ENCODE measurements at places on chromosomes 11 and 22.

GRCh38 chr11:10575346-10576034 is 7.0 kb upstream of the LYVE1 start:
- no peak for DNase-seq
- peaks cover 55% of the 10 kb centered on the region for H3K27me3 ChIP-seq
- no peaks in the 10 kb centered on the region for H3K36me3 ChIP-seq
- H3K27ac ChIP-seq = no peak overlapping the region
- H3K4me3 ChIP-seq = no peak overlapping the region

- no peak overlapping the region for H3K27ac ChIP-seq
- H3K36me3 ChIP-seq = no peaks in the 10 kb centered on the region
- DNase-seq = no peak
- no peak overlapping the region for H3K4me3 ChIP-seq
Observed at GRCh38 chr11:28715726-28716125, 607.5 kb downstream of the METTL15 start.

- H3K36me3 ChIP-seq = no peaks in the 10 kb centered on the region
- H3K27me3 ChIP-seq = peaks cover 78% of the 10 kb centered on the region
- H3K4me1 ChIP-seq = no peaks in the 10 kb centered on the region
- no peak overlapping the region for H3K4me3 ChIP-seq
- H3K27ac ChIP-seq = no peak overlapping the region
- no peak for DNase-seq
Observed at GRCh38 chr11:4459500-4459899, 10.4 kb downstream of the OR52K2 start.

GRCh38 chr22:49622241-49623105 is 205.2 kb downstream of the BRD1 start:
- H3K27me3 ChIP-seq = no peaks in the 10 kb centered on the region
- no peaks in the 10 kb centered on the region for H3K36me3 ChIP-seq
- peaks cover 28% of the 10 kb centered on the region for H3K4me1 ChIP-seq
- no peak overlapping the region for H3K4me3 ChIP-seq

- DNase-seq = no peak
- H3K27ac ChIP-seq = peak overlapping the region; percentile 48
- peaks cover 8% of the 10 kb centered on the region for H3K36me3 ChIP-seq
- H3K4me1 ChIP-seq = peaks cover 6% of the 10 kb centered on the region
- no peaks in the 10 kb centered on the region for H3K27me3 ChIP-seq
Observed at GRCh38 chr11:47148270-47148669, 28.4 kb downstream of the ARFGAP2 start.
